Activated naive CD4-positive, alpha-beta T cell treated with anti-CD3 and anti-CD28 coated beads, Interleukin-2, amount 50 U/mL, for 72 hours (primary cell): ENCODE measurements at places on chromosomes 4 and X. TPM values are rescaled to one million over a fixed set of nuclear protein-coding genes. Genes with fewer than 3 reads are reported as not detected.
A peak's percentile ranks its signal among the peaks of the same experiment; 100 is the strongest.

DNA sequence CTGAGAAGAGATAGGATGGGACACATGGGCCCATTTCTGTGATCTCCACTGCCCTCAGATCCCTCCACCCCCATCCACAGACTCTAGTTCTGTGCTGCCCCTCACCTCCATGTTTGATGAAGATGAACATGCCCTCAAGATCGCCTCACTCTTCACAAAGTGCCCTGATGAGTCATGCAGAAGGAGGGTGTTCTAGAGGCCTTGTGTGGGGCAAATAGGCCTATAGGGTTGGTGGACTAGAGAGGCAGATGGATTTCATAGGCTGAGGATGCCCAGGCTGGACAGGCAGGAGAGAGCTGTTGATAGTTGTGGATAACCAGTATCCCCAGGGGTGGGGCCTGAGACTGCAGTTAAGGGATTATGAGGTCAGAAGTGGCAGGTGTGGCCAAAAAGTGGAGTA is at the start of gene CXorf65:
TSS of gene CXorf65 (minus strand) at position 314 of the 400 bp plus-strand sequence. CDS start at position 130, 184 bp downstream.
- DNase-seq, result no peak

The TRO gene
- 4.8 TPM for total RNA-seq

The BEX1 gene
- total RNA-seq, result not detected

GRCh38 chr4:139316733-139317132 is 14.5 kb upstream of the NDUFC1 start:
- DNase-seq, result no peak

GRCh38 chr4:114077610-114078009 is 98.2 kb upstream of the ARSJ start:
- no peak for DNase-seq

The ODAM gene
- not detected for total RNA-seq

DNA sequence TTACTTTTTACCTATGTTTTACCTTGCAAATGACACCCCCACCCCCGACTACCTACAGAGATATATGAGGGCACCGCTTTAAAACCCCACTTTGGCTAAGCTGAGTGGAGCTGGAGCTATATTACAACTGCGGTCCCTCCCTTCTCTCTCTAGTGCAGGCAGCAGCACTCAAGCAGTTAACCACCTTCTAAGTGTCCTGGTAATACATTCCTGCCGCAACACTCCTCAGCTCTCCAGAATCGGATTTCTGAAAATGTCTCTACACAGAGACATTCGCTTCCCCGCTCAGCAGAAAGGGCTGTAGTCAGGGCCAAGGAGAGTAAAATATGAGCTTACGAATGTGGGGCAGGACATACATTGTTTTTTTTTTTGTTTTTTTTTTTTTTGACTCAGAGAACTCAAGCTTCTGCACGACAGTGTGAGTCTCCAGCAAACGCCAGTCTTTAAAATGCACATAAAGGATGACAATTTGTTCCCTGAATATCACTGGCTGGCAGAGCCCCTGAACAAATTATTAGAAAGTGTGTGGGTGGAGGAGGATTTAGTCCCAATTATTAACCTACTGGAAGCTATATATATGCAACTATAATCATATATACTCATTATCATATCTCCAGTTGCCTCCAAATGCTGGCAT is 287.0 kb upstream of the TET2 start:
- no peak for DNase-seq

GRCh38 chrX:15849555-15849954 is 5.1 kb downstream of the AP1S2 start:
- no peak for DNase-seq

DNA sequence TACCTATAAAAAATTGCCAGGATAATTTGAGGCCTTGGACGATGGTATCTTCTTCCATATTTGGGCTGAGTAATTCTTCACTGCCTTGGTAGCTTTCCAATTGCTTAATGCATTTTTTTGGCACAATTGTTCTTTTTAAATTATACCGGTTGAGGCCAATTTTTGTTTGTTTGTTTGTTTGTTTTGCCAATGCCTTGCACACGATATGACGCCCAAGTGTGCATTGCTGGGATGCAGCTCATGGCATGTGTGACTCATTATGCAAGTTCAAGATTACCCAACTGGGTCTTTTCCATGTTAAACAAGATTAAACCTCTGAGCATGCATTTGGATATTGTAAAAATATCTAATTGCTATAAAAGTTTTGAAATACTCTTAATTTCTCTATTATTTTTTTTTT is 71.1 kb upstream of the KCNIP4 start:
- no peak for DNase-seq

The AMBN gene
- total RNA-seq, result not detected

The CCDC158 gene
- total RNA-seq, result not detected

- DNase-seq, result peak; percentile 5
Measured at GRCh38 chrX:103629318-103630170, 769 bp downstream of the TCEAL1 start.

The H2AZ1 gene
- 833 TPM for total RNA-seq

- no peak for DNase-seq
Measured at GRCh38 chr4:145043306-145043705, 54.7 kb downstream of the ANAPC10 start.

GRCh38 chr4:34720571-34720970 is 1523.7 kb downstream of the ARAP2 start:
- DNase-seq, result no peak

GRCh38 chrX:153871946-153872878 is 13.8 kb downstream of the L1CAM start:
- no peak for DNase-seq

The GAGE12E gene
- total RNA-seq, result not detected

The USP46 gene
- 1.0 TPM for total RNA-seq

The MBTPS2 gene
- 5.4 TPM for total RNA-seq

GRCh38 chr4:13329340-13329850 is 154.7 kb downstream of the RAB28 start:
- DNase-seq, result no peak

The LONRF3 gene
- total RNA-seq, result 4.5 TPM

DNA sequence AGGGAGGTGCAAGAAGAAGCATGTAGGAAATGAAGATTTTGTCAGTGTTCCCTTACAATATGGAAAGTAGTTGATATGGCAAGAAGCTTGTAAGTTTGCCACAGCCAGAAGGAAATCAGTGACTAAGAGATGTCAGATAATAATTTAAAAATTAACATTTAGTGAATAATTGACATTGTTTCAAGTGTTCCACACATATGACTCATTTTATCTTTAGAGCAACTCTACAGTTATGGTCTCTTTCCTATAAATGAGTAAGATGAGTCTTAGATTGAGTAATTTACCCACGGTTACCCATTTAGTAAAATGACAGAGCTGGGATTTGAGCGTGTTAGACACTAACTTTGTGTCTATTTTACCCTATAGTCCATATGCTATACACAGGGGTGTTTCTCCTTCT is 300.3 kb upstream of the IRS4 start:
- no peak for DNase-seq

DNA sequence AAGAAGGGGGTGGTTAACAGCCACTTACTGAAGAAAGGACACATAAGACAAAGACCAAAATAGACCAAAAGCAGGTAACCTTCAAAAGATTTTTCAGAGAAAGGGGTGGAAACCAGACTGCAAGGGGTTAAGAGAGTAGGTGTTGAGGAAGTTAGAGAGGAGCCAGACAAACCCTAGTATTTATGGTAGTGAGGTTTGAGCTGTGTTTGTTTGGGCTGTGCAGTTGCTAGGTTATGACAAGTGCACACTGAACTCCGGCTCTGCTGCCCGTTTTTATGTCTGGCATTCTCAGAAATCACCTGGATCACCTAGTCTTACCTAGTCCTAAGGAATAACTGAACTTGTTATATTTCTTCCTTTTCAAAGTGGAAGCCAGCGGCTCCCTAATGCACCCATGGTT is 22.9 kb upstream of the G3BP2 start:
- DNase-seq, result no peak

- no peak for DNase-seq
Measured at GRCh38 chr4:117010671-117011070, 74.7 kb downstream of the TRAM1L1 start.

The TRIM75 gene
- not detected for total RNA-seq

GRCh38 chr4:121881158-121881557 is 10.9 kb upstream of the BBS7 start:
- DNase-seq, result no peak

- DNase-seq, result no peak
Measured at GRCh38 chr4:116082808-116083366, 969.5 kb upstream of the NDST4 start.

The POU4F2 gene
- not detected for total RNA-seq

DNA sequence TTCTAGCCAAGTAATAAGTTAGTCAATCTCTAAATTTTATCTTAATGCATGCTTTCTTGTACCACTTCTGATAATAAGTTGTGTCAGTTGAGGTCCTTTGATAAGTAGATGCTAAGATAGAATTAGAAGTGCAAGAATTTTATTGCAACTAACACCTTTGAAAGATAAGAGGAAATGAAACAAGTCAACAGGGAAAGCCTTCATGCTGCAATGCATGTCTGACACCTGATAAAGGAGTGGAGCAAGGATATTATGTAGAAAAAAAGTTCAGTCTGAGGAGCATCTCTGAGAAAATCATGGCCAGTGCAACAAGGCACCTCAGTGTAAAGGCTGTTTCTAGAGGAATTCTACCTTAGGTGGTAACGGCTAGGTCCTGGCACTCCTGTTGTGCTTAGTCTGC is 210.7 kb upstream of the PPP1R2C start:
- no peak for DNase-seq

GRCh38 chrX:133090236-133090809 is 6.6 kb downstream of the USP26 start:
- no peak for DNase-seq

DNA sequence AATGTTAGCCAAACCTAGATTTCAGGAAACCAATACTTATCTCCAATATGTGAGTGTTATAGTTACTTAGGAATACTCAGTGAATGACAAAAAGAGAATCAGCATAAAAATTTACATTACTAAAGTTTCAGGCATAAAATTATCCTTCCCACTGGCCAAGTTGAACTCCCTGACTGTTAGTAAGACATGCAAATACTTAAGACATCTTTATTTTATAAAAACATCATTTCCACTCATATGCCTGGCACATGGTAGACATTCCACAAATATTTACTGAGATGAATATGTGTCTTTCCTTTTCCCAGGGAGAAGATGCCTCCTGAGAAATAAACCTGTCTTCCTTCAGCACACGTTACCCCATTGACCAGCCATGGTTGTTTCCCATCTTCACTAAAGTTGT is 7.3 kb downstream of the VEGFD start:
- no peak for DNase-seq

DNA sequence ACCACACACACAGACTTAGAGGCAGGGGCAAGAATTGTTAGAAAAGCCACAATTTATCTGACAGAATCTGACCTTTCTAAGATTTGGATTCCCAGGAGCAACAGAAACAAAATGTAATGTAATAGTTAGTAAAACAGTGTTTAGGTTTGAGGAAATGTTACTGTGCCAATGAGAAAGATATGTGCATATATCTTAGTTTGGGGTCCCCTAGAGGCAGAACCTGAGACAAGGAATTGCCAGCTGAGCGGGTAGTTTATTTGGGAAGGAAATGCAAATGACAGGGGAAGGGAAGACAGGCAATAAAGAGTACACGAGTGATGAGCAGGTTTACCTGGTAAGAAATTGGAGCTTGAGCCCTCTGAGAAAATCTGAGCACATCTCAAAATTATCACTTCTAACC is 31.3 kb upstream of the DDX53 start:
- DNase-seq, result no peak

The FGFRL1 gene
- total RNA-seq, result 27.6 TPM

DNA sequence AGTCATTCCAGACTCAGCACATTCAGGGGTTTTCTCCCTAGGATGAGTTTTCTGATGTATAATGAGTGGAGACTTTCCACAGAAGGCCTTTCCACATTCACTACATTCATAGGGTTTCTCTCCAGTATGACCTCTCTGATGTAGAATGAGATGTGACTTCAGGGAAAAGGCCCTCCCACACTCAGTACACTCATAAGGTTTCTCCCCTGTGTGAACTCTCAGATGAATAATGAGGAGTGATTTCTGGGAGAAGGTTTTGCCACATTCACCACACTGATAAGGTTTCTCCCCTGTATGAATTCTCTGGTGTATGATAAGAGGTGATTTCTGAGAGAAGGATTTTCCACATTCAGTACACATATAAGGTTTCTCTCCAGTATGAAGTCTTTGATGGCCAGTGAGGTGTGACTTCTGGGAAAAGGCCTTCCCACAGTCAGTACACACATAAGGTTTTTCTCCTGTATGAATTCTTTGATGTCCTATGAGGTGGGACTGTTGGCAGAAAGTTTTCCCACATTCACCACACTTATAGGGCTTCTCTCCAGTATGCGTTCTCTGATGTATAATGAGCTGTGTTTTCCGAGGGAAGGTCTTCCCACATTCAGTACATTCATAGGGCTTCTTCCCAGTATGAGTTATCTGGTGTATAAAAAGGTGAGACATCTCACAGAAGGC is 12.7 kb downstream of the ZNF630 start:
- no peak for DNase-seq

The LDB2 gene
- total RNA-seq, result not detected

DNA sequence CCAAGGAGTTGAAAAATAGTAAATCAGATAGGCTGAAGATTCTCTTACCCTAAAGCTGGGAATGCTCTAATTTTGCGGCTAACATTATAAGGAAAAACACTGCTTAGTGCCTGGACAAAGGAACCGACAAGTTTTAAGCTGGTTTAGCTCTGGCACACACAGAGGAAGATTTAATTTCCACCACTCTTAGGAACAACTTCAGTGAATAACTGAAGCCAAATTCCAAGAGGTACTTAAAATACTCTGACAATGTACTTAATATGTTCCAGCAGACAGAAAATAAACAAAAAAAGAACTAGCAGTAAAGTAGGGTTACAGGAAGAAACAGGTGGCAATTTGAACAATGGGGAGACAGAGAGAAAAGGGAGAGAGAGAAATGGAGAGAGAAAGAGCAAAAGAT is 340.8 kb upstream of the NDST4 start:
- no peak for DNase-seq

GRCh38 chr4:26404743-26405206 is 84.0 kb downstream of the RBPJ start:
- no peak for DNase-seq
